ENCODE measurements at places on chromosomes 3 and 15.

- DNase-seq: no peak
These were observed 181.4 kb upstream of the GRM7 start for GRCh38 chr3:6679510-6679909.

DNA sequence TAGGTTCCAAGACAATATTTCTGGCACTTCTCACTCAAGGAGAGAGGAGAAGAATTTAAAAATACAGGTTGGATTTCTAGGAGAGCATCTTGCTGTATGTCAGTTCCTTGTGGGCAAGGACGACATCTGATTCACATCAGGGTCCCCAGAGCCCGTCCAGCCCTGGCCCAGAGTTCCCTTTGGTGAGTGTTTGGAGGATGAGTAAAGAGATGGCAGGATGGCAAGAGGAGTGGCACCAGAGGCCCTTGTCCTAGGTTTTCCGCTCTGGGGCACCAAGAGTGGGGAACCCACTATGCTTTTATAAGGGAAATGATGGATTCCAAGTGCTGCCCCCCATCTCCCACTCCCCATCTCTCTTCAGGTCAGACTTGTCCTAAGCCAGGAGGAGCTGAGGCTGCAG, 181.8 kb downstream of the TBC1D2B start:
- DNase-seq: no peak

- DNase-seq: no peak
These were observed 5.3 kb downstream of the POU1F1 start for GRCh38 chr3:87270908-87271700.

DNA sequence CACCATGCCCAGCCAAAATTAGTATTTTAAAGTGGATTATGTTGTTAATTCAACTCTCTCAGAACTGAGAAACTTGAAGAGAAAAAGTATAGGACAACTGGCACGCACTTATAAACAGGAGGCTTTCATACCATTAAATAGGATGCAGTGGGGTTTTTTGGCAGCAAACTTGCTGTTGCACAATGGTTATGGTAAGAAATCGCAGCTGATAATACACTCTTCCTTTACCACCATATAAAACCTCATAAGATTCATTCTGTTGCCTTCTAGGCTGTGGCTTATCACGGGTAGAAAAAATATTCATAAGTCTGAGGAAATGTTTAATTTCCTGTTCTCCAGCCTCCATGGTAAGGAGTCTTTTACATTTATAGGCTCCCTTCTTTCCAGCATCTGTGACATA, 95.3 kb downstream of the TMCO5A start:
- DNase-seq: no peak

DNA sequence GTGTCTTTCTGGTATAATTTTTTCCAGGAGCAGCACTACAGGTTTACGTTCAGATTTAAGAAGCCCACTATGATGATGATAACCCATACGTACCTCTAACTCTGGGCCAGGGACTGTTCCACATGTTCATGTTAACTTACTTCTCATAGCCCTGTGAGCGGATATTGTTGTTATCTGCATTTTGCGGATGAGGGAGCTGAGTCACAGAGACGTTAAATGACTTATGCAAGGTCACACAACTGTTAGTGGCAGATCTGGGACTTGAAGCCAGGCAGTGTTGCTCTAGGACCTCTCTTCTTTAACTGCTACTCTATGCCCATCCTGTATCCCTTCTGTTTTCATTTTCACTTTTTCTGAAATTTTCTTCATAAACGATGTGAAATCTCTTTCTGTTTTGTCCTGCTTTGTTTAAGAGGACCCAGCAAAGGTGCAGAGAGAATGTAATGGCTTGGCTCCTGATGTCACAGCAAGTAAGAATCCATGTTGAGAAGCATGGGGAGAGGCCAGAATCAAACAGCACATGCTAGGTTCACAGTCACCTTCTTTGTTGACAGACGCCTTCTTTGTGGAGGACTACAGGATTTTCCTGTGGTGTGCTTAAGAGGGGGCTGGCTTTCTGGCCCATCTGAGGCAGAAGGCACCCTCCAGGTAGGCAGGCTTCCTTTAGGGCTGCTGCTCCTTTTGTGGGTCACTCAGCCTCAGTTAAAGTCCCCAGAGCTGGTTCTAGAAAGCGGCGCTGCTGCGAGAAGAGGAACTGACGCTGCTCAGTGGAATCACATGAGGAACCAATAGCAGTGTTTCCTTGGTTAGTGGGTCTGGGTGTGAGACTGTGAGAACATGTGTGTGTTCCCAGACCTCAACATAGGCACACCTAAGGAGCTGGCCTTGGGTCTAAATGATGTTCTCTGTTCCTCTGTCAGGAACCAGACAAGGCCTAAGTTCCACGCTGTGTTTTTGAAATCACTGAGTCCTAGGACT, 121.6 kb downstream of the TMEM108 start:
- no peak for DNase-seq

- no peak for DNase-seq
These were observed 105.9 kb upstream of the AGBL1 start for GRCh38 chr15:85973584-85974347.

DNA sequence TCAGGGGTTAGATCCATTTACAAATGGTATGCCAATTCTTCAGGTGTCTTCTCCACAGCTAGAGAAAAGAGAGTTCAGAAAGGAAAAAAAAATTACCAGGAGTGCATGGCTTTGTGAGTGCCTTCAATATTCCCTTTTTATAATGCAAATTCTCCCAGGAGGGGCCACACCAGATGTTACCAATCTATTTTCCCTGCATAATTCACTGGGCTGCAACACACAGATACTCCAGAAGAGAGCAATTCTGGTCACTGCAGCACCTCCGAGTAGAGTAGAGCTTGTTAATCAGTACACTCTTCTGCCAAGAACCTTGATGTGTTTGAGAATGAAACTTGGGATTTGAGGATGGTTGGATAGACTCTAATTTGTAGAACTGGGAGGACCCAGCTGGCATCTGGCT, 80.7 kb upstream of the SPRED1 start:
- no peak for DNase-seq

- no peak for DNase-seq
These were observed 279.3 kb upstream of the RASGRP1 start for GRCh38 chr15:38843736-38844590.

GRCh38 chr3:114058646-114059045, 2.1 kb downstream of the QTRT2 start:
- no peak for DNase-seq

DNA sequence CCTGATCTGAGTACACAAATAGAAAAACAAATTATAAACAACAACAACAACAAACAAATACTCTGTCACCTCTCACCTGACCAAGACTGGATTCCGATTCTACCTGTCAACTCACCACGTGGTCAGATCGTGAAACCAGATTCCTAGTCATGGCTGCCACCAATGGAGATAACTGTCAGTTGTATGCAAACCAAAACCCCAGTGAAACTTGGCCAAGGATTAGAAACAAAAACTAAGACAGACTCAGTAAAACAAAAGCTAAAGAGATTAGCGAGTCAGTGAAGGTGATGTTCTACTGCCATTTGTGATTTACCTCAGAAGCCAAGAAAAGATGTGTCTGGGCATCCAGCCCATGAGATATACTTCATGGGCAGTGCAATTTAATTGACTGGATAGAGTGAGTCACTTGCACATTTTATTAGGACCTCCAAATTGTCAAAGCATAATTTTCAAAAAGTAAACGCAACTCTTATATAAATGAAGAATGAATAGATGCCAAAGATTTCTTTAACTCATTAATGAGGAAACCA, 31.1 kb downstream of the PHLDB2 start:
- DNase-seq: no peak

DNA sequence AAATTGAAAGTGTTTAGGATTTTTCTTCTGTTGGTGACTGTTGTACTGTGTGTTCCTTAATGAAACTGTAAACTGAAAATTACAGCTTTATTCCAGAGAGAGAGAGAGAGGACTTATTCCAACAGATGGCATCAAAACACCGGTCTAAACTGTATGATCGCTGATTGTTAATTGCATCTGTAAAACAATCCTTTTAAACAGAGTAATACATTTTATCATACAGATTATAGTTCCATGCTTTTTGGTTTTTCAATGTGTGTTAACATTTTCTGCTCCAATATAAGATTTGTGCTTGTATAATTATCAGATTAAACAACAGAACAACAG, 289.7 kb upstream of the DNAJC19 start:
- no peak for DNase-seq

DNA sequence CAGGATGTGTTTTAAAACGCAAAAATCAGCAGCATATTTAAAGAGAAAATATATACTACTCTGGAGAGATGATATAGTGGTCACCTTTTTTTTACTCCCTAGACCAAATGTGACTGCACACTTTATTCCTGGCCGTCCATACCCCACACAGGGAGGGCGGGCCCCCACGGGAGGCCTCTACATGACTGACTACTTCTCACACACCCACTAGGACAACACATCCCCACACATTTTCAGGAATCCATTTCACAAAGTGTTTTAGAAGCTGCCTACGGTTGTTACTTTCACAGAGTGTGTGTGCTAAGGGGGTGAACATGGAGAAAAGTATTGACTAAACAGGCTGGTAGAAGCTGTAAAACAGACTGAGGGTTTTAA, 67.9 kb downstream of the CHSY1 start:
- no peak for DNase-seq

GRCh38 chr3:195690951-195691350, 29.8 kb upstream of the MUC20 start:
- peak; percentile 9 for DNase-seq

- DNase-seq: no peak
These were observed 72.1 kb downstream of the TMEM212 start for GRCh38 chr3:171915275-171915674.

- peak; percentile 57 for DNase-seq
These were observed 172.0 kb upstream of the HES1 start for GRCh38 chr3:193963808-193964516.

DNA sequence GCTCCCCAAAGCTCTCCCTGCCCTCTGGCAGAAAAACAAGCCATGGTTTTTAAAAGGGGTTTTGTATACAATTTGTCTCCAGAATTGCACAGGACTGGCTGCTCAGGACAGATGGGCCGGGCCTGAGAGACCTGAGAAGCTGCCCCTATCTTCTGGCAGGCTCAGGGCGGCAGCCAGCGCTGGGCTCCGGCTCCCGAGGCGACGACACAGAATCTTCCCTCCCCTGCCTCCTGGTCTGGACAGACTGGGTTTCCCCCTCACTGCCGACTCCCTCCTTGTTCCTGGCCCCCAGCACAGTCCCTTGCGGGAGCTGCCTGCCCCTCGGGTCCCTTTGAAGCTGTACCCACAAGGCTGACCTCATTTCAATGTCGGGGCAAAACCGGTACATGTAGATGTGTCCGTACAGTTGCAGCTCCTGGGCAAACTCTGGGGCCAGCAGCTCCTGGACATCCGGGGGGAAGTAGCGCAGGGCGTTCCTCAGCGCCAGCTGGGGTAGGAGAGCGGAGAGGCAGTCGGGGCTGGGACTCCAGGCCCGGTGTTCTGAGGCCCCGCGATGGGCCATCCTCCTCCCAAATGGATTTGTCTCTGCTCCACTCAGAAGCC, 7.2 kb downstream of the UROC1 start:
- no peak for DNase-seq

GRCh38 chr15:68500363-68501258, 68.6 kb upstream of the ITGA11 start:
- no peak for DNase-seq

GRCh38 chr15:64146041-64146440, 5.5 kb upstream of the SNX22 start:
- no peak for DNase-seq

GRCh38 chr3:27756877-27757276, 34.8 kb upstream of the EOMES start:
- DNase-seq: no peak

GRCh38 chr3:109478614-109479013, 141.3 kb upstream of the DPPA4 start:
- no peak for DNase-seq

- no peak for DNase-seq
These were observed 111.8 kb upstream of the LYSMD4 start for GRCh38 chr15:99845009-99845408.

DNA sequence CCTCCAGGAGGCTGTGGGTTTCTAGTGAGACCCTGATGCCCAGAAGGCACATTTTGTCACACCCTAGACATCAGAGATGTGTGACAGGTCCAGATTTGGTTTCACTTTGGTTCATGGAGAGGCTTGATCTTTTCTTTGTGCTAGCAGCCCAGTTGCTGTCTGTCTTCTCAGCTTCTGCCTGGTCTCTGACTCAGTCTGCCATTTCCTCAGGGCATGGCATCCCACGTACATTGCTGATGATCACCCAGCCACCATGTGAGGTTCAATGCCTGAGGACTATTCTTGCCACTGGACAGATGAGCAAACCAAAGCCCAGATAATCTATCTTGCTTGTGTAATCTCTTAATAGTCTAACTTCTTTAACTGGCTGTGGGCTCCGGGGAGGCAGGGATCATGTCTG, 144.9 kb upstream of the MRPS22 start:
- no peak for DNase-seq

DNA sequence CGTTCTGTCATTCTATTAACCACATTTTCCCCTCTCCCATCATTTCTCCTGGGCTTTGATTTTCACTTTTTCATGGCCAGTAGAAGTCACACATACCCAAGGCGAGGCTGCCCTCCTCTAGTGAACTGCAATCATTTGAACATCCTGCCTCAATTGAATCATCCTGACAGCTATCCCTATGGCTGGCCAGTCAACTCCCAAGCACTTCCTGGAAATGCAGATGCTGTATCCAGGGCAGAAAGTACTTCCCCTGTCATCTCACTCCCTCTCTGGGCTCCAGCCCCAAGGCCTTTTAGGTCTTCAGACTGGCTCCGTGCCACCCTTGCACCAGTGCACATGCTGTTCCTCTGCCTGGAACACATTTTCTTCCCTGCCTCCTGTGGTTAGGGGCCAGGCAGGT, 738.3 kb upstream of the CFAP20DC start:
- DNase-seq: no peak

Measured in GM20000 (cell line).